ENCODE measurements at places on chromosomes 12 and 14.

- peak; percentile 99 for DNase-seq
Observed at GRCh38 chr12:26832822-26833742, at the start of gene ITPR2. Gene ITPR2, minus strand, starts transcription at chr12:26833194. Its CDS starts 413 bp downstream, at chr12:26832781.

GRCh38 chr14:96598332-96598928, 96.2 kb downstream of the PAPOLA start:
- DNase-seq, result no peak

DNA sequence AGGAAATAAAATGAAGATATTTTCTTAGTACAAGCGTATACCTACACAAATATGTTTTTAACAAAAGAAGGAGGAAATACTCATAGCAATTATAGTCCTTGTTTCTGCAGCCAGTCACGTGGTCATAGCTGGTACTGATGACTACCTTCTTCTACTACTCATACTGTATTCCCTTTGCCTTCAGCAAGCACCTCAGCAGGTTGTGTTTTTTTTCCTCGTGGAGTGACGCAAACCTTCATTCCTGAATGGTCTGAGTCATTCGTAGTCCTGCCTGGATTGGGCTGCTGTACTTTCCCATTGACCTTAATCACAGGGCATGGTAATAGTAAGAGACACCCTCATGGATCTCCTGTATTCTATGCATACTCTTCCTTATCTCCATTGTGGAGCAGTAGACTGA, 25.7 kb upstream of the SLC16A7 start:
- no peak for DNase-seq

DNA sequence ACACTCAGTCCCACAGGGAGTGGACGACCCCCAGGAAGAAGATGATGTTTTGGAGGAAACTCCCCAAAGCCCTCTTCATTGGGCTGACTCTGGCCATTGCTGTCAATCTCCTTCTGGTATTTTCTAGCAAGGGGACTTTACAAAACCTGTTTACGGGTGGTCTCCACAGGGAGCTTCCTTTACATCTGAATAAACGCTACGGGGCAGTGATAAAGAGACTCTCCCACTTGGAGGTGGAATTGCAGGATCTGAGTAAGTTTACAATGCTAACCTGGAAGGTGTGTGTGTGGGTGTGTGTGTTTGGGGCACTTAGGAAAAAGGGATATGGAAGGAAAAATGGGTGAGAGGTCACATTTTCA, 416 bp downstream of the GALNT8 start:
- DNase-seq, result no peak

- no peak for DNase-seq
Observed at GRCh38 chr14:84792722-84793410, 737.1 kb upstream of the FLRT2 start.

Measured in NCI-H526 (cell line).